Esophagus muscularis mucosa (tissue), 4 donors: ENCODE measurements at places on chromosomes 12 and 14.

DNA sequence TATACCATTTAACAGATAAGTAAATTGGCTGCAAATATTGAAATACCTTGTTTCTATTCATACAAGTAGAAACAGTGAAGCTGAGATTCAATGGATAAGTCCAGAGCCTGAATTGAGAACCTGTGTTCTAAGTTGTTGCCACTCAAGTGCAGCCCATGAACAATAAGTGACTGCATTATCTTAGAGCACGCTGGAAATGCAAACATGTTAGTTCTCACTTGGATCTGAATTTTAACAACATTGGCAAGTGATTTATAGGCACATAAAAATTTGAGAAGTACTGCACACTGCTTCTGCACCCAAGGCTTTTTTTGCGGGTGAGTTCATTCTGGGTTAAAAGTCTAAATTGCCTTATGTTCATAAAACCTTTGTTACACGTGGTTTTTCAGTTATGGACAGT is 484.3 kb downstream of the NAV3 start:
- no peak for DNase-seq

GRCh38 chr14:102973706-102974285 is 51.3 kb downstream of the AMN start:
- DNase-seq, result no peak

DNA sequence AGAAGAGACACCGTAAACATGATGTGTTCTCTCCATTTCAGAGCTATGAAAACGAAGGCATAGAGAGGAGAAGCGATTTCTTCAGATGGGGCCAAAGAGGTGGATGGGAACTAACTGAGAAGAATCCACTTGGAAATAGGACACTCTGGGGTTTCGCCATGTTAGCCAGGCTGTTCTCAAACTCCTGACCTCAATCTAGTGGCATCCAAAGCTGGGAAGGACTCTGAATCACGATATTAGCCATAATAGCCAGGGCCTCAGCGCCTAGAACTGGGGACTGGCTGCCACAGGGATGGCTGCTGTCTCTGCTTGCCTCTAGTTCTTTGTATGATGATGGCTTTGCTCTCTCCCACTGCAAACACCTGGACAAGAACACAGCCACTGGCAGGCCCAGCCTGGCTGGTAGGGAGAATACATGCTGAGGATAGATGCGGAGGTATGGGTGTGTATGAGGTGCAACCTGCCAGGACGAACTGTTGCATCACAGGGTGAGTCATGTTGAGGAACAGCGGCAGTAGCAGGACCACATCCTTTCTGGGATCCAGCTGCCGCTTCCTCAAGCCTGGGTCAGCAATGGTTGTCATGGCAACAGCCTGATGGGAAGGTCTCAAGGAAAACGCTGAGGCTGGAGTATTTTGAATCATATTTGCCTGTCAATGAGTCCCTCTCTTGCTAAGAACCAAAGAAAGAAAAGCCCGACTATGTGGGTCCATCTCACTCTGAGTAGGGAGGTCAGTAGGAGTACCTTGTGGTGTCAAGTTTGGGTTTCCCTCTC is 31.1 kb downstream of the CCDC177 start:
- no peak for DNase-seq

DNA sequence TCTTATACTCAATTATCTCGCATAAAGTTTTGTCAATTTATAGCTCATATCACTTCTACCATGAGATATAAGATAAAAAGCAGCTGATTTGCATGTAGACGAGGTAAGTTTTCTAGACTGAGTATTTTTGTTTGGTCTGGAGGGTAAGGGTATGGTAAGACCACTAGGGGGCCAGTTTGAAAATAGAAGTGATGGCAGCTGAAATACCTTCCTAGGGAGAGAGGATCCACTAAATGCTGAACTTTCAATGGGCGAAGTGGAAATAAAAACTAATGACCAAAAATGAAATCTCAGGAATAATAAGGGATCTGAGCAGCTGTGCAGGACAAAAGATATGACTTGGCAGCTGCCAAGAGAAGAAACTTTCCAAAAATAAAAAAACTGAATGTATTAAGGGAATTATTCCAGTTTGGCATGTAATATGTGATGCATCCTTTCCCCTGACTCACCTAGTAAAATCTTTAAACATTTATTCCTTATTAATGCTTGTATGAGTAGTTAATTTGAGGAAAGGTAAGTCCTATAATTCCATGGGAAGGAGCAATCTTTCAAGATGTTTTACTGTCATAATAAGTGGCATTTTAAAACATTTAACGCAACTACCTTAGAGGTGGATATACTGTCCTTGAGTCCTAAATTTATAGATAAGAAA is 754.5 kb downstream of the C12orf50 start:
- no peak for DNase-seq

DNA sequence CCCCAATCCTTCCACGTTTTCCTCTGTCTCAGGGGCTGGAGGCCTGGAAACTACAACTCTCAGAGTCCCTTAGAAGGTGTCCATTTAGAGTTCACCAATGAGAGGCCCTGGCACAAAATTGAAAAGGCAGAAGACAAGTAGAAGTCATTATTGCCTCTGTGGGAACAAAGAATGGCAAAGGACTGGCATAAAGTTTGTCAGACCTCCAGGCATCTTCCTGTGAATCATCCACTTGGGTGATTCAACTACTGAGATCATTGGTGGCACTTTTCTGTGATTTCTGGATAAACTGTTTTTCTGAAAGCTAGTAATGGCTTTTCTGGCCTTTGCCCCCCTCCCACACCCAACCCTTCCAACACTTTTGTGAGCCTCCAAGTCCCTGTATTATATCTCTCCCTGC is 42.6 kb upstream of the C12orf42 start:
- DNase-seq, result peak; percentile 50

GRCh38 chr14:91349481-91350074 is 68.0 kb downstream of the CCDC88C start:
- DNase-seq, result no peak

GRCh38 chr14:85590784-85591183 is 60.8 kb downstream of the FLRT2 start:
- DNase-seq, result no peak

GRCh38 chr12:121454921-121455320 is 55.0 kb downstream of the RNF34 start:
- no peak for DNase-seq

DNA sequence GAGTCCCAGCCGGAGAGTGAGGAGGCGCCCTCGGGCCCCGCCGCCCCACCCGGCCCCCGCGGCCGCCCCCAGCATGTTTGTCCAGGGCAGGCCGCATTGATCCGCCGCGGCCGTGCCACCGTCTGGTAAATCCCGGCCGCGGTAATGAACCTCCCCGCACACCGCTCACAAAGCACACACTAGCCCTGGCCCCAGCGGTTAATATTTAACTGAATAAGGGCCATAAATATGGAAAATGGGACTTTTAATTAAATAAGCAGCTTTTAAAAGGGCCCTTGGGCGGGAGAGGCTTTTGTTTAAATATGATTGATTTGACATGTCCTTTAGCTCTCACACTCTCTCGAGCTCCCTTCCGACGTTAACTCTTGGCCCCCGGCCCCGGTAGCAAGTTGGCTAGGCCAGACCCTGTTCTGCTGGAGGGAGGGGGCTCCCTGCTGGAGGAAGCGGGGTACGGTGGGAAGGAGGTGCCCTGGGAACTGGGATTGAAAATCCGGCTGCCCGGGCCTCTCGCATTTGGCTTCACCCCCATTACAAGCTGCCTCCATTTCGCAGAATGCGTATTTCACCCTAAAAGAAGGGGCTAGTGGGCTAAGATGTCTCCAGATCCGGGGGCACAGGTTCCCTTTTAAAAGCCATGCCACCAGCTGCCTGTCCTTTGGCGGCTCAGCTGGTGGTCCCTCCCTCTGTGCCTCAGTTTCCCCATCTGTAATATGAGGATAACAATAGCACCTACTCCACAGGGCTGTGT is 199.8 kb downstream of the RBM19 start:
- no peak for DNase-seq

GRCh38 chr12:119412306-119412705 is 77.8 kb downstream of the CCDC60 start:
- no peak for DNase-seq

DNA sequence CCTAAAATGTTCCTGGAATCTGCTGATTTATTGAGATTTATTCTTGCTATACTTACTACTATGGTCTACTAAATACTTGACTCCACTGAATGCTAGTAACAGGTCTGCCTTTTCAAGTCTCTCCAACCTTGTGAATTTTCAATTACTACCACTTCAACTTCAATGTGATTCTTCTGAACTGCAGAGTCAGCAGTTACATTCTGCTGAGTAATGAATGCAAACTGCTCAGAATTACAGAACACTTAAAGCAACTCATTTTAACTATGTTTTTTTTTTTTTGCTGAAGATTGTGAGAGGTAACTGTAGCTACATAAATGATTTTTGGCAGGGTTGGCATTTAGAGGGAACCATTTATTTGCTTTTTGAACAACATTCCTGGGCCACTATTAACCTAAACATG is 41.8 kb downstream of the ARF6 start:
- DNase-seq, result no peak

DNA sequence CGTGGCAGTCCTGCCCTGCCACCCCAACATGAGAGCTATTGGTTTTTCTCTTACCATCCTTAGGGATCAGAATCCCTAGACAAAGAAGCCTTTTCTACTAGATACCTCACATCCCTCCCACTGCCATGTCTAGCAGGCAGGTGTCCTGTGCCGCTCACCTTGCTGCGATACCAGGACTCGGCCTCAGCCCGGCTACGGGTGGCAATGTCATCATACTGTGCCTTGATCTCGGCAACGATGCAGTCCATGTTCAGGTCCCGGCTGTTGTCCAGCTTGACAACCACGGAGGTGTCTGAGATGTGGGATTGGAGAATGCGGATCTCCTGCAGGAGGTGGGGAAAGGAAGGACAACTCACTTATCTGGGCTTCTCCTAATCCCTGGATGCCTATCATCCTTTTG is 4.5 kb downstream of the KRT83 start:
- no peak for DNase-seq

DNA sequence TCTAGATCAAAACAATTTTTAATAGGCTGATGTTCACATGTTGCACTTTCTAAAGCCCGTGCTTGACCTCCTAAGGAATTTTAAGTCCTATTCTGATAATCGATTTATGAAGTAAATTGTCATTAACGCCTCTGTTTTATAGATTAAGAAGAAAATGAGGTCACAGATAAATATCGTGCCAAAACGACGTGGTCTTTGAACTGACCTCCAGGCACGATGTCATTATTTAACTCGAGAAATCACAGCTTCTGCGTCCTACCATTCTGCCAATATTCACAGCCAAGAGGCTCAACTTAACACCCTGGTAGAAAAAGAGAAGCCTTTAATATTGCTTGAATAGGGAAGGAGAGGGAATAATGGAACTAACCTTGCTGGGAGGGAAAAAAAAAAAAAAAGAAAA is 888 bp upstream of the EEA1 start:
- DNase-seq, result no peak

DNA sequence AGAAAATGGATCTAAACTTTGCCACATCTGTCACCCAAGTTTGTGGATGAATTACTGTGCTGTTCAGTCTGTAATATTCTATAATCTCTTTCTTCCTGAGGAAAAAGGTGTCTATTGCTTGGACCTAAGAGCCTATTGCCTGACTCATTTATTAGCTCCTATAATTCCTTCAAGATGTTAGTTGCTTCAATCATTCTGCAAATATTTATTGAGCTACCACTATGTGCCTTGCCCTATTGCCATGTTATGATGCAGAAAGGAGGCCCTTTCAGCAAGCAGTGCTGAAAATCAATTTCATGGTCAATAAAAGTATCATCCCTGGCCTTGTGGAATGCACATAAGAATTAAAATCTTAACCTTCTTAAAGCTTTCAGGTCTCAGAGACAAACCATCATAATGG is 113.6 kb downstream of the CCER1 start:
- no peak for DNase-seq

GRCh38 chr12:6354495-6355393 is 12.9 kb upstream of the TNFRSF1A start:
- DNase-seq, result no peak

DNA sequence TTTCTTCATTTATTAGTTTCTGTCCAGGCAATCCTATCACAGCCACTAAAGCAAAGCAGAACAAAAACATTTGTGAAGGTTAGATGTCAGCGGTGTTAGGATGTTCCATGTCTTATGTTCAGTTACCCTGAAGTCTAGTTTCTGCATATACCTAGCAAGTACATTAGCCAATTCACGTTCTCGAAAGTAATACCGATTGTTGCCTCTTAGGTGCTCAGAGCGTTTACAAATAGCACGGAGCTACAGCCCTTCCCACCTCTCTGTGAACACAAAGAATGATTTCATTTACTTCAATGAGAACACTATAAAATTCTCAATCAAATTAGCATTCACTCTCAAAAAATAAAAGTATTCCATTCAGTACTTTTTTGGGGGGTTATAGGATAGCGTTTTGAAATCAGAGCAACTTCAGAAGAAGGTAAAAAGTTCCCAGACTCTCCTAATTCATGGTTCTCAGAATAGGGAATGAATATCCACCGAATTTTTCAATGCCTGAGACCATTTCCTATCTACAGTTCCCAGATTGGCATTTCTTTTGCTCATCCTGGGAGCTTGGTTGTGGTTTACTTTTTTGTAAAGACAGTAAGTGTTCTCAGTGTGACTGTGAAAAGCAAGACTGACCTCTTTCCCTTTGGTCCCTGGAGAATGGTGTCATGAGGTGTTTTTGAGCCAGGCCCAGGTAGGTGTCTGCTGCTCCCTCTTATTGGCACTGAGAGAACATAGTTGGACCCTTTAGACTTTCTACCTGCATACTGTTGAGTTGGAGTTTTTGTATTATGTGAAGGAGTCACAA is 488.0 kb upstream of the RGS6 start:
- DNase-seq, result no peak

DNA sequence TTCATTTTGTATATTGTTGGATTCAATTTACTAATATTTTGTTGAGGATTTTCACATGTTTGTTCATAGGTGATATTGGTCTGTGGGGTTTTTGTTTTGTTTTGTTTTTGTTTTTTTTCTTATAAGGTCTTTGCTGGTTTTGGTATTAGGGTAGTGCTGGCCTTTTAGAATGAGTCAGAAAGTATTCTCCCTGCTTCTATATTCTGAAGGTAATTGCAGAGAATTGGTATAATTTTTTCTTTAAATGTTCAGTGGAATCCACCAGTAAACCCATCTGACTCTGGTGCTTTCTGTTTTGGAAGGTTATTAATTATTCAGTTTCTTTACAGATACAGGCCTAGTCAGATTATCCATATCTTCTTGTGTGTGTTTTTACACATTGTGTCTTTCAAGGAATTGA is 8.9 kb downstream of the TOGARAM1 start:
- no peak for DNase-seq

DNA sequence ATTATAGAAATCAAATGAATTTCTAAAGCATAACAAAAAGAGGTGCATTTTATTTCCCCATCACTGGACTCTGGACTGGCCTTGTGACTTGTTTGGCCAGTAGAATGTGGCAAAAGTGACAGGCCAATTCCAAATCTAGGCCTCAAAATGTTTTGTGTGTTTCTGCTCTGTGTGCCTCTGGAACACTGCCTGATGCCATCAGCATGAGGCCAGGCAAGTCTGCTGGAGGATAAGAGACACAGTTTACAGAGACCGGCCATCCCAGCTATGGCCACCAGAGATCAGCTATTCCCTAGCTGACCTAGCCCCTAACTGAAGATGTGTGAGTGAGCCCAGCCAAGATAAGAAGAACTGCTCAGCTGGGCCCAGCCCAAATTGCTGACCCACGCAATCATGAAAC is 32.9 kb downstream of the ASCL1 start:
- no peak for DNase-seq
